ENCODE measurements at places on chromosomes 4 and X.

GRCh38 chr4:139808808-139809756 lies 143.5 kb downstream of the MGST2 start:
- no peak for DNase-seq

GRCh38 chr4:41485041-41485440 lies 52.9 kb upstream of the LIMCH1 start:
- no peak for DNase-seq

- no peak for DNase-seq
Measured at GRCh38 chr4:11605597-11605996, 176.9 kb upstream of the HS3ST1 start.

DNA sequence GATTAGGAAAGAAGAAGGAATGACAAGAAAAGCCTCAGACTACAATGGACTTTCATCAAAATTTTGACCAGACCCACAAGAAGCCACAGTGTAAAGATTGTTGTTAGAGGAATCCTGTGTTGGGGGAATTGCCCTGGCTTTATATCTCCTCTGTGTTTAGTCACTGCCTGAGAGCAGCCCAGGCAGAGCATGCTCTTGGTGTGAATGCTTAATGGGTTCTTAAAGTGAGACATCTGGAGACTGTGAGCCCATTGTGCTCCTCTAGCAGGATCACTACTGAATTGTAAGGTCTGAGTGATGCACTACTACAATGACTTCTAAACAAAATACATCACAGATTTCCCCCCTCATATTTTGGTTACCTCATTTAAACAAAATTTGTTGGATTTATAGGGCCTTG lies 1860.5 kb upstream of the ADGRL3 start:
- no peak for DNase-seq

DNA sequence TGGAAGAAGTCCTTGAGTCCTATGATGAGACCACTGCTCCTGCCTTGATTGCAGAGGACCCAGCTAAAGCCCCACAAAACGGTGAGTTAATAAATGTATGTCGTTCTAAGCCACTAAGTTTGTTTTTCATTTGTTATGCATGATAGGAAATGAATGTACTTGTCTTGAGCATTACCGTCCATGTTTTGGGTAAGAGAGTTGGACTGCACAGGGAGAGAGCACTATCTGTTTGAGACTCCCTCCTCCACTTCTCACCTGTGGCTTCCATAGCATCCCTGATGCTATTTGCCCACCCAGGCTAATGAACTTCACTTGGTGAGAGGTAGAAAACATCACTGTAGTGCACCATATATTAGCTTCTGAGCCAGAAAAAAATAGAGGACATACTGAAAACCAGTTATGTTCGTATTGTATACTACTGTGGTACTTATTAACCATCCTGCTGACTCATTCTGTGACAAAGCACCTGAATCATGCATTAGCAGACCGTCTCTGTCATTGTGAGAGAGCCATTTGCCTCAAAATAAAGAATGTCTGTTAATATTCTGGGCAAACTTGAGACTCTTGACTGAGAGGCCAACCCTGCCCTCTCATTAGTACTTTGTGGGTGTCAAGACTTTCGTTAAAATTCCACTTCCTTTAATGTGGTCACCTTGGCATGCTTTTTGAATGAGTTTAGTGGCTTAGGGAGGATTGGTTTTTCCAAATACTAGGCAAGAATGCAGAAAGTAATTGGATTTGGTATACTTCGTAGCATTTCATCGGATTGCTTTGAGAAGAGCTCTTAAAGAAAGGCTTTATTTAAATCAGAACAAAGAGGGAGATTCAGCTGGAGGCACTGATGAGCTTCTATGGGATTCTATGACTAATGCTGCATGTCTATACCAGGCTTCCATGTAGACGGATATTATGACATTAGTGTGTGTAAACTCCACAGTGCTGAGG lies 99.3 kb upstream of the GRPR start:
- peak; percentile 10 for DNase-seq

DNA sequence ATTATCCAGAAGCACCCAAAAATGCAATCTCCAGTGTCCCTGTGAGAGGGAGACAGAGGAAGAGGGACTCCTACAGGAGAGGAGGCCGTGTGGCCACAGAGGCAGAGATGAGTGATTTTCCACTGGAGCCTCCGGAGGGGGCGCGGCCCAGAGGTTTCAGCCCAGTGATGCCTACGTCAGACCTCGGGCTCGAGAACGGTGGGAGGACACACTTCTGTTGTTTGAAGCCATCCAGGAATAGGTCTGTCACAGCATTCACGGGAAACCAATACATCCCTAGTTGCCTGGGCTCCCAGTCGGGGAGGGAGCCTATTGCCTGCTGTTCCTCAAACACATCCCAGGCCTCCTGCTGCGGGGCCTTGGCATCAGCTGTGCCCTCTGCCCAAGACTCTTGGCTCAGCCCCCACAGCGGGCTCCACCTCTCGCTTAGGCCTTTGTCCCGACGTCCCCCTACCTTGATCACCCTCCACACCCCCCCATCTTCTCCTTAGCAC lies 39.2 kb upstream of the HMX1 start:
- no peak for DNase-seq

DNA sequence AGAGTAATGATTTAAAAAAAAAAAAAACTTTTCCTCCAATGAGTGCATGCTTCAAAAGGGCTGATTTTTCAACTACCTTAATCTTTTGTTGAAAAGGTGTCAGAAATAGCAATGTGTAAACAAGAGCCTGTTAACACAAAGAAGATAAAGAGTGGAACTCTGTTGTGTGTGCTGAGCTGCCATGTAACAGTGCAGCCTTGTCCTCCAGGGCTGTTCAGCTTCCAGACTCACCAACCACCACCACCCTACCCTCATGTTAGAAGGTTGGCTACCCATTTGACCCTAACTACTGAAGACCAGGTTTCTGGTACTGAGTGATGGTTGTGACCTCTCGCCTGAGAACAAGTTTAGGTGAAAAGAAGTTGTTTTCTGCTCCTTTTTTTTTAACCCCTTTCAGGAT lies 222.8 kb upstream of the TEX13C start:
- no peak for DNase-seq

DNA sequence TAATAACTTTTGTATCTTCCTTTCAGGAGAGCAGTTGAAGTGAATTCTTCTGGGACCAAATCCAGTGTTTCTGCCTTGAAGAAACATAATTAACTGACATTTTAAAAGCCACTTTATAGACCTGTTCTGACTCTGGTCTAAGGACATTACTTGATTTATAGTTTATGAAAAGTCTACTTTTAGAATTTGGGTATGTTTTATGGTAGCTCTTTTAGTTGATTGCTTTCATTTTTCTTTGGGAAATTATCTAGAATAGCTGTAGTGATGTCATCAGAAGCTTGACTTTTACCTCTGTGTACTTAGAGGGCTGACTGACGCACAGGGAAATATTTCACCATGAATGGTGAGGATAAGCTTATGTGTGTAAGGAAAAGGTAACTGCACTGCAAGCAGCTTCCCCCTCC lies 131.8 kb upstream of the LIMCH1 start:
- DNase-seq, result no peak

GRCh38 chrX:9681011-9681410 lies 84.6 kb downstream of the GPR143 start:
- no peak for DNase-seq

GRCh38 chr4:157600583-157600982 lies 380.1 kb downstream of the GRIA2 start:
- no peak for DNase-seq

- DNase-seq, result no peak
Measured at GRCh38 chr4:52864793-52865192, 2.7 kb downstream of the RASL11B start.

DNA sequence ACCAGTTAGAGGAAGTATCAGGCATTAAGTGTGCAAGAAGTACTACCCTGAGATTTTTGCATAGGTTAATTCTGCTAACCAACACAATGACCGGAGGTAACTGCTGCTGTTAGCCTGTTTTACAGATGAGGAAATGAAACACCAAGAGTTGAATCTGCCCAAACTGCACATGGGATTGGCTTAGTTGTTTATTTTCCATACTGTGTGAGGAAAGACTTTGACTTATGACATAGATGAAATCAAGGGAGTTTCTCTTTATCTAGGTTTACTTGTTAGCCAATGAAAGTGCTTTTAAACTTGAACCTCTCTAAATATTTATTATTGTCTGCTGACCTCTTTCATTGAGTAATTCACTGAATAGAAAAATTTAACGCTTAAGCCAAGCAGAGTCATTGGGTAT lies 10.3 kb downstream of the GUCY1B1 start:
- DNase-seq, result no peak

- DNase-seq, result no peak
Measured at GRCh38 chr4:142467088-142467487, 379.0 kb downstream of the INPP4B start.

GRCh38 chr4:8688041-8688907 lies 95.7 kb downstream of the CPZ start:
- DNase-seq, result no peak

DNA sequence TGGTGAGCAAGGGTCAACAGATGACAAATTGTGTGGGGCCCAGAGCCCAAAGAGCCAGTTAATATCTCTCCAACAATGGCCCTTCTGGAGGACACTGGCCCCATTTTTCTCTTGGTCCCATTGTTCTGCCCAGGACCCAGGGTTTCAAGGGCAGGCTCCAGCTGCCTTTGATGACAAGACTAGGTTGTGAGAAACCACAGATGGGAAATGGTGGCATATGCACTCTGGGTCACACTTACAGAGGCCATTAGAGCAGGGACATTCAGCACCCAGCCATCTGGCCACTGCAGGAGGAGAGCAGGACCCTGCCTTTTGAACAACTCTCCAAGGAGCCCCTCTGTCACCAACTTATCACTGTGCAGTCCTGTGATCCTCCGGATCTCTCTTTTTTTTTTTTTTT lies 49.7 kb upstream of the KIAA1210 start:
- DNase-seq, result no peak

- DNase-seq, result no peak
Measured at GRCh38 chrX:154661170-154661569, 7.8 kb upstream of the CTAG2 start.

- no peak for DNase-seq
Measured at GRCh38 chr4:18975916-18976808, 954.6 kb upstream of the LCORL start.

GRCh38 chrX:148466292-148466691 lies 34.1 kb upstream of the AFF2 start:
- DNase-seq, result no peak

DNA sequence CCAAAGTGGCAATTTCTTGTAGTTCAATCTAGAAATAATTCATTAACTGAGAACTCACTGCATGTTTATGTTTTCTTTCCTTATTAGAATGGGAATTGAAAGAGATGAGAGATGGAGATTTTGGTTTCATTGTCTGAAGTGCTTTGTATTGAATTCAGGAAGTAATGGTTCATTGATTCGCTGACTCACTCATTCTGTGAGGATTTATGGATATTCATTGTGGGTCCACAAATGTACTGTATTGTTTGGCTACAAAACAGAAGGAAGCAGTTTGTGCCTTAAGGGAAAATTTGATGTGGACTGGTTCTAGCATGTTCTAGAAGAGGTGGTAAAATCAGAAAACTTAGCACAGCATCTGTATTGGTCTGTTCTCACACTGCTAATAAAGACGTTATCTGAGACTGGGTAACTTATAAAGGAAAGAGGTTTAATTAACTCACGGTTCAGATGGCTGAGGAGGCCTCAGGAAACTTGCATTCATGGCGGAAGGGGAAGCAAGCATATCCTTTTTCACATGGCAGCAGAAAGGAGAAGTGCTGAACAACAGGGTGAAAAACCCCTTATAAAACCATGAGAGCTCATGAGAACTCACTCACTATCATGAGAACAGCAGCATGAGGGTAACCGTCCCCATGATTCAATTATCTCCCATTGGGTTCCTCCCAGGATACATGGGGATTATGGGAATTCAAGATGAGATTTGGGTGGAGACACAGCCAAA lies 132.3 kb upstream of the VCX3A start:
- DNase-seq, result no peak

- DNase-seq, result peak; percentile 16
Measured at GRCh38 chr4:85370400-85371032, 104.4 kb upstream of the ARHGAP24 start.

- no peak for DNase-seq
Measured at GRCh38 chr4:117549524-117549923, 464.1 kb upstream of the TRAM1L1 start.

DNA sequence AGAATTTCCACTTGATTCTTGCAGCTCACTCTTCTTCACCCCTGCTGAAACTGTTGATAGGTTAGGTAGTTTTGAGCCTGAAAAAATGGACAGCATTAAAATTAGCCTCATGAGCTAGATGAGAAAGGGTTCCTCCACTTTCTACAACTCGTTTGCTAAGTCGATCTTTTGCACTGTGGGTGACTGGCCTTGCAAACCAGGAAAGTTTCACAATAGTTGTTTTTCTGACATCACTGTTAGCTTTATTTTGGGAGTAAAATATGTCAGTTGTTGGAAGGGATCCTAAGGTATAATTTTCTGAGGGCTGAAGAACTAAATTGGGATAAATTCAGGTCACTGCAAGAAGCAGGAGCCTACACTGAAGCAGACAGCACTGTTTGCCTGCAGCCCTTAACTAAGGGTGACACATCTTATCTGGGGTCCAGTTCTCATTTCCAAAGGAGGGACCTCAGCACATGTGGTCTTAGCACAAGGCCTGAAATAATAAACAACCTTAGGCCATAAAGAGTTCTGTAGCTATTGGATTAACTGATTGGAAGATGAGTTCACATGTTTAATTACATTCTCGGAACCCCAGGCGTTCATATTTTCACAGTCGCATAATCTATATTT lies 29.1 kb downstream of the ANAPC4 start:
- DNase-seq, result no peak

DNA sequence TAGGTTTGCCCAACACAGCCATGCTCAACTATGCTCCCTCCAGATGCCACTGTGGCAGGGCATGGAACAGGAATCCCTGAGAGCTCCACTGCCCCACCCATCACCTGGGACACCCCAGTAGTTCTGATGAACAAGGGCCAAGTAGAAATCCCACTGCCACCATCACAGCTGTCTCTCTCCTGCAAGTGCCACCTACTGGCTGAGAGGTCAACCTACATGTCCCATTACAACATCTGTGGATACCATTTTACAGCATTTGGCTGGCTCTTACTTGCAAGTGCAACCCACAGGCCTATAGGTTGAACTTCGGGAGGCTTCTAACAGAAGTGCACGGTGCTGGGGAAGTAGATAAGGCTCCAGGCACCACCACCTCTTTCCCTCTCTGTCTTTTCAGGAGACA lies 142.5 kb downstream of the CXXC4 start:
- DNase-seq, result no peak

- no peak for DNase-seq
Measured at GRCh38 chrX:2672084-2672483, 19.0 kb upstream of the CD99 start.

DNA sequence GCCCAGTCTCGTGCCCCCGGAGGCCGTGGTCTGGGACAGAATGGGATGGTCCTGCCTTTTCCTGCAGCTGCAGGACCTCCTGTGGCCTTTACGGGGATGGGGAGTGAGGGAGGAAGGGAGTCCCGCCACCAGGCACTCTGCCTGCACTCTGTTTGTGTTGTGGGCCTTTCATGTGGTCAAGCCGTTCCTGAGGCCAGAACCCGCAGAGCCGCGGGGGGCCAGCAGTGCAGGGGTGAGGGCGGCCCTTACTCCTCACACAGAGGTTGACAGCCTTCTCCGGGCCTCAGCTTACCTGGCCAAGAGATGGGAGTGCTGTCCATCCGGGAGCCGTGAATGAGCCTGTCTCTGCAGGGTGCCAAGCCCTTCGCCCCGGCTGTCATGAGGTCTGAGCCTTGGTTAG lies 230.7 kb downstream of the AFAP1 start:
- no peak for DNase-seq

- no peak for DNase-seq
Measured at GRCh38 chrX:21379991-21380390, 5.8 kb downstream of the CNKSR2 start.
